ENCODE measurements at places on chromosomes 2 and 18.

- DNase-seq = no peak
Observed at GRCh38 chr2:126221506-126221905, 434.5 kb upstream of the GYPC start.

DNA sequence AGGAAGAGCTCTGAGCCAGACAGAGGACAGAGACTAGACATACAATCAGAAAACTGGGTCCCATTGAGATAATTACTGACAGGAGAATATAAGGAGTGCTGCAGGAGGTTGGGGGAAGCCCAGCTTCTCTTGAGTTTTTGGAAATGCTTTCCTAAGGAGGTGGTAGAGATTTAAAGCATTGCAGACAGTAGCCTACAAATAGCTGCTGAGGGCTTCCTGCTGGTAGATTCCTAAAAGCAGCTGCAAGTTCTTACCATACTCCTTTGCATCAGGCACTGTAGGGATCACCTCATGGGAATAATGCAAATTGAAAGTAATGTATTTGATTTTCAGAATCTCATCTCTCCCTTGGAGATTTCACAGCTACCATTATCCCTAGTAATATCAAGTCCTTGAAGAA, 902.6 kb upstream of the GCFC2 start:
- no peak for DNase-seq

- DNase-seq = no peak
Observed at GRCh38 chr2:194319222-194319992, 1337.6 kb upstream of the SLC39A10 start.

GRCh38 chr2:128215897-128216642, 102.6 kb downstream of the HS6ST1 start:
- DNase-seq = no peak

- no peak for DNase-seq
Observed at GRCh38 chr2:96396602-96397001, 61.0 kb downstream of the NCAPH start.
